Thymus (tissue), 14 donors: ENCODE measurements at places on chromosomes 1 and 21. TPM values are rescaled to one million over a fixed set of nuclear protein-coding genes. Genes with fewer than 3 reads are reported as not detected.

DNA sequence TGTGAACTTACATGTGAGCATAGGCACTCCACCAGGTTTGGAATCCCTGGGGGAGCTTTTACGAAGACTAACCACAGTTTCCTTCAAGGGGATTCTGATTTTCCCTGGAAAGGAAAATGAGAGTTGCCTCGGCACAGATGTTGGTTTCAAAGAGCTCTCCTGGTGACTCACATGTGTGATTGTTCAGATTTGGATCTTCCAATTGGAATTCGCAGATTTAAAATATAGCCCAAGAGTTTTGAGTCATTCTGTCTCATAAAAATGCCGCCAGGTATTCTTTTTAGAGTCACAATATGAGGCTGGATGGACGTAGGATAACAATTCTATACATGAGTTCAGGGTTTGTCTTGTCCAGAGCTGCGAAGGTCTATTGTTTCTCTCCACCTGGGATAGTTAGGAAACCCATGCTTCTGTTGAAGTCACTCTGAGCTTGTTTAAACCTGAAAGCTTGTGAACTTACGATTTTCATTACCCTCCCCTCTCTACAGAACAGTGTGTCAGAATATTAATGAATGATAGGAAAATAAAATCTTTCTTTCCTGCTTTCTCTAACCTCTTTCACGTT is 64.9 kb downstream of the TGFB2 start:
- no peak for DNase-seq

GRCh38 chr1:37096523-37096922 is 62.2 kb upstream of the GRIK3 start:
- no peak for DNase-seq

DNA sequence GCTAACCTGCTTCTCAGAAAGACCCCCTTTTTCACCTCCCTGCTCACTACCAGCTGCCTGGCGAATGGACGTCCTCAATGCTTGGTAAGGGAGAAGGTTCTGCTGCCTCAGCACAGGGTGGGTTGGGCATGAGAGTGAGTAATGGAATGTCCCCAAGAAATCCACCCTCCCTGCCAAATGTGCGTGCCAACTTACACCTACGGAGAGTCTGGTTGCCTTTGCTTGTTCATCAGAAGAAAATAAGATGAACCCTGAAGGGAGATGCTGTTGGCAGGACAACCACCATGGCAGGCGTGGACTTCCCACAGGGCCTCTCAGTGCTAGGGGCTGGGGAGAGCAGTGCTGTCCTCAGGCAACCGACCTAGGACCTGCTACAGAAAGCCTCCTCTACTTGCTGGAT is 106.0 kb downstream of the XCL2 start:
- DNase-seq: no peak

DNA sequence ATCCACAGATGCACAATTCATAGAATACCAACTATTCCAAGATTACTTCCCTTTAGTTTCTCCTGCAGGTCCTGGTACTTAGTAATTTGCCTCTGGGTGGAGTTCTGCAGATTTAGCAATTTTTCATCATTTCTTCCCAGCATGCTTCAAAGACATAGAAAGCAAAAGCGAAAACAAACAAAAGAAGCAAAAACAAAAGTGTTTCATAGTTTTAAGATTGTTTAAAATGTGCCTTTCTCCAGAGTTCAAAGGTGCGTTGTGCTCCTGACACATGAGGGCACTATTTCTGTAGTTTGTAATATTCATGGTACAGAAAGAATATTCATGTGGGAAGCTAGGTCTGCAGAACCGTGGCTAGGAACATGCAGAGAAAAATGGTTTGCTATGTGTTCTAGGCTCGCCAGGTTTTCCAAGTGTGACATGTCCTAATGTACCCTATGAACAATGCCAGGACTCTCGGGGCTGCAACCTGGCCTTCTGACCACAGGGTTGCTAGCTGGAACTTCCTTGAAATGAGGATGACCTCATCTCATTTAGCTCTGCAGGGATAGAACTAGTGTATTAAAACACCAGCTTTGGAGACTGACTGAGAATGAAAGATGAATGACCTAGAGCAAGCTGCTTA is 30.0 kb upstream of the RCSD1 start:
- peak; percentile 68 for DNase-seq

DNA sequence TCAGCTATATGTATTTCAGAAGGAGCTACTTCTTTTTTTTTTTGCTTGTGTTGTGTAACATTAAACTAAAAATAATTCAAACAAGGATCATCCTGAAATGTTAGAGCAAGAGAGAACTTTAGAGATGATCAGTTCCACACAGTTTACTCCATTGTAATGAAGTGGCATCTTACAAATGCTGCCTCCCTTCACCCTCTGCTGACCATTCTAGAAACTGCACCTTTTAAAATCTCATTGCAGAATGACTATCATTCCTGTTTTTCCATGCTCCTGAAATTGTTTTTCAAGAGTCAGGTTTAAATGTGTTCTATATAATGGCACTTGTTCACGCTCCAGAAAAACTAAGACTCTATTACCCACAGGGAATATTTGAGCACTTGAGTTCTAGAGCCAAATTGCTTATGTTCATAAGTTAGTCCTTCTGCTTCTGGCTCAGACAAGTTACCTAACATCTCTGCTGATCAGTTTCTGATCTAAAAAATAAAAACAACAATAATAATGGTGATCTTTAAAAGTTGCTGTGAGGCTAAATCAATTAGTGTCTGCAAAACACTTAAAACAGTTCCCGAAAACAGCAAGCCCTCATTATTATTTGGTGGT is 21.5 kb upstream of the SLC44A5 start:
- DNase-seq: no peak

- no peak for DNase-seq
Measured at GRCh38 chr1:70083519-70083918, 121.9 kb downstream of the LRRC40 start.

- no peak for DNase-seq
Measured at GRCh38 chr1:21301794-21302440, 11.7 kb upstream of the ECE1 start.

DNA sequence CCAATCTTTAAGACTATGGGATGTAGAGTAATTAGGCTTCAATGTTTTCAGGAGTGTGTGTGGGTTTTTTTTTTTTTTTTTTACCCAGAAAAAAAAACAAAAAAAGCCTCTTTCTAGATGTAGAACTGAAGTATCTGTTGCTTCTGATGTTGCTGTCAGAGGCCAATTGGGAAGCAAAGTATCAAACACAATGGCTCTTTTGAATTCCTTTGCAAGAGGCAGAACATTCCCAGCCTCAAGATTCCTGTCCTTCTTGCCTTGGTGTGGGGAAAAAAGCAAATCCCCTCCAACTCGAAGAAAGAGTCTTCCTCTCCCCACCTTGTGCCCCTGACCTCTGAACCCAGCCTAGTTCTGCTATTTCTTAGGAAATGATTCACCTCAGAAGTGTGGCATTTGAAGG is 55.4 kb upstream of the LMO4 start:
- no peak for DNase-seq

- peak; percentile 16 for DNase-seq
Measured at GRCh38 chr21:41477641-41478318, 30.2 kb downstream of the TMPRSS2 start.

DNA sequence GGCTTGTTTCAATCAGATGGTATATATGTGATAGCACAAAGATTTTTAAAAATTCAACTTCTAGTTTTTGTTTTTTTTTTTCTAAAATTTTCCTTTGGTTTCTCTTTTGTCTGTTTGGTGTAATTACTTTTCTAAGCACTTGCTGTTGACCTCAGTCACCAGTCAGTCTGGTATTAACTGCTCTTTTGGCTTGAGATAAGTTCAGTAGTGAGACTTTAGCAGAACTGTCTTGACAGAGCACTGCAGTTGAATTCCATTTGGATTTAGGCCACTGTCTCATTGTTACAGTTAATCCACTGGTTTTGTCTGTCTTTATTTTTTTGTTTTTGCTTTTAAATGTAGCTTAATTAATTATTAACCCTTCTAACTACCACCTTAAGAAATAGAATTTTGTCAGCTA is 36.2 kb downstream of the OSBPL9 start:
- no peak for DNase-seq

GRCh38 chr1:25246600-25247023 is 642 bp downstream of the RSRP1 start:
- no peak for DNase-seq

The SAMSN1 gene
- 42.9 TPM for total RNA-seq

The HSD3B2 gene
- total RNA-seq: 0.42 TPM

The MORC3 gene
- 48.1 TPM for total RNA-seq

The C1orf141 gene
- not detected for total RNA-seq

The UBE2J2 gene
- 34.7 TPM for total RNA-seq

The DSCAM gene
- 0.05 TPM for total RNA-seq

The KCNA3 gene
- 22.9 TPM for total RNA-seq

The TAS1R1 gene
- not detected for total RNA-seq

The LTN1 gene
- 20.9 TPM for total RNA-seq
